Activated CD4-positive, CD25-positive, alpha-beta regulatory T cell treated with anti-CD3 and anti-CD28 coated beads, Interleukin-2, amount 50 U/mL, for 24 hours (primary cell): ENCODE measurements at places on chromosomes 6 and 20.
A peak's percentile ranks its signal among the peaks of the same experiment; 100 is the strongest.

- ATAC-seq: peak; percentile 59
These were observed 987 bp upstream of the QKI start for GRCh38 chr6:163413345-163414116.

DNA sequence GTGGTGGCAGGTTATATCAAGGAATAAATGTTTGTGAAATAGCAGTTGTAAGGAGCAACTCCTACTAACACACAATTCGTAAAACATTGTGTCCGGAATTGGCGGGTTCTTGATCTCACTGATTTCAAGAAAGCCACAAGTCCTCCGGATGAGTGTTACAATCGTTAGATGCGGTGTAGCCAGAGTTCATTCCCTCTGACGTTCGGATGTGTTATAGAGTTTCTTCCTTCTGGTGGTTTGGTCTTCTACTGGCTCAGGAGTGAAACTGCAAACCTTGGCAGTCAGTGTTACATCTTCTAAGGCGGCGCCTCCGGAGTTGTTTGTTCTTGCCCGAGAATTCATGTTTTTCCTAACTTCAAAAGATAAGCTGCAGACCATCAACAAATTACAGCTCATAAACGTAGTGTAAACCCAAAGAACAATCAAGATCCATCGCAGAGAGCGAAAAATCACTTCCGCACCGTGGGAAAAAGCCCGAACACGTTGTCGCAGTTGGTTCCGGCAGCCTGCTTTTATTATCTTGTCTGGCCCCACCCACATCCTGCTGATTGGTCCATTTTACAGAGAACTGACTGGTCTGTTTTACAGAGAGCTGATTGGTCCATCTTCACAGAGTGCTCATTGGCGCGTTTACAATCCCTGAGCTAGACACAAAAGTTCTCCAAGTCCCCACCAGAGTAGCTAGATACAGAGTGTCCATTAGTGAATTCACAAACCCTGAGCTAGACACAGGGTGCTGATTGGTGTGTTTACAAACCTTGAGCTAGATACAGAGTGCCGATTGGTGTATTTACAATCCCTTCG, 58.2 kb downstream of the TRIM27 start:
- ATAC-seq: no peak

DNA sequence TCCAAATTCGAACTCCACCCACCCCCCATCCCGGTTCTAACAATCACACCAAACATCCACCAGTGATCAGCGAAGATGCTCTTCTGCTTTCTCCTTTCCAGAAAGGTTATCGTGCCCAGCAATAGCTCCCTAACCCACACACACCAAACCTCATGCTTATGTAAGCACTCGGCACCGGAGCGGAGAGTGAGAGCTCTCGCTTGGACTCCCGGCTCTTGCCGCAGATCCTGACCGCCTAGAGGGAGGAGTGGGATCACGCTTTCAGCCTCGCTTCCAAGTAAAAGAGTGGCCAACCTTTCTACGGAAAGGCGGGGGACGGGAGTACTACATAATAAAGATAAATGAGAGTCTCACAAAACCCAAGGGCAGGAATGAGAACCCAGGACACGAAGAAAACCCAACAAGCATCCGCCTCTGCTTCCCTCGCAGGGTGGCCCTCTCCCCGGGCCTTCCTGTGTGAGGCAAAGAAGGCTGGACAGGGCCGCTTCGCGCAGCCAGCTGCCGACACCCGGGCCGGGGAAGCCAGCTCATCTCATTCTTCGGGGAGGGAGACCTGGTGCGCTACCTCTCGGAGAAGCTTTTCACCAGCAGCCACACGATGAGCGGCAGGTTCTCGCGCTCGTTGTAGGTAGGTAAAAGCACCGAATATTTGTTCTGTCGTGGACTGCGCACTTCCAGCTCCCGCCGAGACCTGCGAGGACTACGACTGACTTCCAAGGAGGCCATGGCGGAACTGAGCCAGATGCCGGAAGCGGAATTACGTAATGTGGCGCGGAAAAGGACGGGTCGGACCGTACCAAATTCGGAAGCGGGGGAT, at the start of gene DPM1:
Gene DPM1 (minus strand): TSS at position 735 of the 817 bp plus-strand sequence. CDS start 9 bp downstream, at position 726.
- peak; percentile 80 for ATAC-seq

- ATAC-seq: peak; percentile 22
These were observed 395.0 kb upstream of the RUNX2 start for GRCh38 chr6:44933108-44933507.

DNA sequence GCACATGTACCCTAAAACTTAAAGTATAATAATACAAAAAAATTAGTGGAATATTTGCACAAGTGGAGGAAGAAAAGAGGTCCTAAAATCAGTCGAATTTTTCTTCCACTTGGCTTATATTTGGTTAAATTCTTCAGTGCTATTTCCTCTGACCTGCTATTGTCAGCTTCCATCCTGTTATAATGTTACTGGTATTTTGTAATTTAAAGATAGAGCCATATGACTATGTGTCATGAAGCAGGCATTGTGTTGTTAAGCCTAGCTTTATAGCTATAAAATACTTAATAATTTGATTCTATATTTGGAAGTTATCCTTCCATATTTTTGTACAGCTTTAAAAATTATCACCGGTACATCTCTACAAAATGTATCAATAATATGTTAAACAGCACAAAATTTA, 455.9 kb upstream of the MARCKS start:
- ATAC-seq: no peak

DNA sequence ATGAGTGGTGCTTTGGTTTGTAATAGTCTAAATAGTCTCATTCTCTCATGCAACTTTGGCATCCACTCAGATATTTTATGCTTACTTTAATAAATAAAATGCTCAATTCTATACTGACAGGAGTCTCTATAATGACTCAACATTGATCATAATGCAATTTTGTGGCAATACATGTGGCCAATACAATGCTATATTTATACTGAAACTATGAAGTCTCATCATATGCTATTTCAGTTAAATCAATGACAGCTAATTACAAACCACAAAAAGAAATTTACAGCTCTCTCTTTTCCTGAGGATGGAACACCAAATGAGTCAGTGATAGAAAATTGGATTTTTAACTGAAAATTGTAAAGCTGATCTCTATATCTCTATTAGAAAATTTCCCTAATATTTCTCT, 77.1 kb downstream of the WASF1 start:
- ATAC-seq: no peak

DNA sequence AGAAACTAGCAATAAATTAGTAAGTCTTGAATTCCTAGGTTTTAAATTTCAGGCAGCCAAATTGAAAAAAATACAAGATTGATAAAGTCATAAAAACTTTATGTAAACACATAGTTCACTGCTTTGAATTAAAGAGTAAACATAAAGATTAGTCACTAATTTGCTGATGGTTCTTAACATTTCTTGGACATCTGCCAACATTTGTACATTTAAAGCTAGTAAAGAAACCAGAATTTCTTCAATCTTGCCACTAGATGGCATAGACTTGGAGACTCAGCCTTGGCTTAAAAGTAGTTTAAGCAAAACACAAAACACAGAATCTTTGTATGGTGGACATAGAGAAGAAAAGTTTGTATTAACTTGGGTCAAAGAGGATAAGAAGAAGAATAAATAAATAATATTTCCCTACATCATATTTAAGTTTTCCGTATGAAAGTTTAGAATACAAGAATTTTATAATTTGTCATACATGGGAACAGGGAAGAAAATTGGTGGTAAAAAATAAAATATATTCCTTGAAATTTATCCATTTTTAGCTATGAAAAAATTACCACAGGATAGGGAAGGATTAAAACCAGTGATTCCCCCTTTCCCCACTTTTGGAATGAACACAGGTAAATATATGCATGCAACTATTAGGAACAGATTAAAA, 41.7 kb upstream of the FAM135A start:
- peak; percentile 55 for ATAC-seq

DNA sequence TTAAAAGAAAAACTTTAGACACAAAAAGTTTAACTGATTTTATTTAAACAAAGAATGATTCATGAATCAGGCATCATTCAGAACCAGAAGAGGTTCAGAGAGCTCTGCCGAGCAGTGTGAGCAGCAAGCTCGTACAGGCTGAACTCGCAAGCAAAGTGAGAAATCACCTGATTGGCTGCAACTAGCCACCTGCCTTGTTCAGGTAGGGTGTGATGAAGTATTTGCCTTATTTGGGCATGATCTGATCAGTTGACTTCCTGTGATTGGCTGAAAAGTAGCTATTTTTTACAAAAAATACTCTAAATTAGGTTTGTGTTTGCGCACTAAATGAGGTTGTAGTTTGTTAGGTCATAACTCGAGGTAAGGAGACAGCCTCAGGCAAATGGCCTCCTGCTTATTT, 80.7 kb downstream of the HIVEP1 start:
- no peak for ATAC-seq

DNA sequence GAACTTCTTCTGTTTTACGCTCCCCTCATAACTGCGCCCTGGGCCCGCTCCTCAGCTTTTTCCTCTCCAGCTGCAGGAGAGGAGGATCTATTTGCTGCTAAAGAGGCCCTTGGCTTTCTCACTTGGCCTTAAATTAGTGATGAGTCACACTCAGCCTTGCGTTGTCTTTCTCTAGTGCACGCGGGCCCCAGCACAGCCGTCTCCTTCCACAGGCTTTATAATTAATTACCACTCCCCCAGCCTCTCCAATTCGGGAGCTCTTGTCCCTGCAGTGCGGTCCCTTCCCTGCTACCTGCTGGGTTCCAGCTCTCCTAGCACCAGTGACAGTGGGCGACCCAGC, 25.2 kb downstream of the PACSIN1 start:
- ATAC-seq: no peak

DNA sequence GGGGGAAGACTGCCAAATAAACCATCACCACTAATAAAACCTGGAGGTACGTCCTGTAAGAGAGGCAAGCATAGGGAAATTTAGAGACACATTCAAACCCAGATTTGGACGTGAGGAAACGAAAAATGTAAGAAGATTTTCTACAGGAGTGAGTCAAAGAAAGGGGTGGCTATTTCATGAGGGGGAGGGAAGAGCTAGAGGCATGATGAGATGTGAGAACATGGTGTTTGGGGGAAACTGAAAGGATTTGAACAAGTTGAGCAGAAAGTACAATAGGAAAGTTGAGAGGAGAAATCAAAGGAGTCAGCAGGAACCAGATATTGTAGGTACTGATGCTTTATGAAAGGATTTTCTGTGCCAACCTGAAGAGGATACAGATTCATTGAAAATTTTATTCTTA, 179.1 kb upstream of the HS3ST5 start:
- ATAC-seq: no peak

DNA sequence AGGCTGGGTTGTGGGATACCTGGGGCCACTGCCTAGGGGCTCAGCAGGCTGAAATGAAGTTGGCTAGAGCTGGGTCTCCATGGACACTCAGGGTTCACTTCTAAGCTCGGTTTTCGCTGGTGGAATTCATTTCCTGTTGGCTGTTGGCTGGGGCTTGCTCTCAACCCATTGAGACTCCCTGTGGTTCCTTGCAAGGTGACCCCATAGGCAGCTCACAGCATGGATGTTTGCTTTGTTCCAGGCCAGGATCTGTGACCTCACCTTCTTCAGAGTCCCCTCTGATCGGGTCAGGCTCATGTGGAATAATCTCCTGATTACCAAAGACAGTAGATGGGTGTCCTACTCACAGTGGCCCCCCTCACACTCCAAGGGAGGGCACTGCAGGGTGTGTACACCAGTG, 229.3 kb downstream of the QKI start:
- ATAC-seq: no peak

DNA sequence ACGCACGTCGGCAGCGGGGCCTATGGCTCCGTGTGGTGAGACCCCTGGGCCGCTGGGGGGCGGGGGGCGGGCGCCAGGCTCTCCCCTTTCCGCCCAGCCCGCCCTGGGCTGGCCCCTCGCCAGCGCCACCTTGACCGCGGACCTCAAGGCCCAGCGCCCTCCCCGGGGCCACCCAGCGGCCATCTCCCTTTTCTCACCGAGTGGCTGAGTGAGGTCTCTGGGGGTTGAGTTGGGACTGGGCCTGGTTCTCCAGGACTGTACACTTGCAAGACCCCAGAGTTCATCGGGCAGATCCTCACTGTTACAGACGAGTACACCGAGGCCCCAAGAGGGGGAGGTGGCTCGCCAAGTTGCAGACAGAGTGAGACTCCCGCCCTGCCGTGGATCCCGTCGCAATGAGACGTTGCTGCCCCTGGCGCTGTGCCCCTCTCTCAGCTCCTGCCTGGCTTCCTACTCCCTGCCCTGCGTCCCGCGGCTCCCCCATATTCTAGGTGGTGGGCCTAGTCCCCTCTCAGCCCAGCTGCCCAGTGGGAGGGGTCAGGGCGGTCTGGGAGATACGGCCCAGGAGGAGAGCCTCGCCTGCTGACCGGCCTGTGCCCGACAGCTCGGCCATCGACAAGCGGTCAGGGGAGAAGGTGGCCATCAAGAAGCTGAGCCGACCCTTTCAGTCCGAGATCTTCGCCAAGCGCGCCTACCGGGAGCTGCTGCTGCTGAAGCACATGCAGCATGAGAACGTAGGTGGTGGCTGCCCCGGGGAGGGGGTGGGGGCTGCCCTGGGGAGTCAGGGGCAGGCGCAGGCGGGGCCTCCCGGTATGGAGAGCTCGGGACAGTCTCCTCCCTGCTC, 576 bp downstream of the MAPK13 start:
- peak; percentile 62 for ATAC-seq

GRCh38 chr6:65259982-65260381, 447.0 kb downstream of the EYS start:
- no peak for ATAC-seq

- ATAC-seq: no peak
These were observed 106.0 kb downstream of the SAMD5 start for GRCh38 chr6:147614501-147614900.

DNA sequence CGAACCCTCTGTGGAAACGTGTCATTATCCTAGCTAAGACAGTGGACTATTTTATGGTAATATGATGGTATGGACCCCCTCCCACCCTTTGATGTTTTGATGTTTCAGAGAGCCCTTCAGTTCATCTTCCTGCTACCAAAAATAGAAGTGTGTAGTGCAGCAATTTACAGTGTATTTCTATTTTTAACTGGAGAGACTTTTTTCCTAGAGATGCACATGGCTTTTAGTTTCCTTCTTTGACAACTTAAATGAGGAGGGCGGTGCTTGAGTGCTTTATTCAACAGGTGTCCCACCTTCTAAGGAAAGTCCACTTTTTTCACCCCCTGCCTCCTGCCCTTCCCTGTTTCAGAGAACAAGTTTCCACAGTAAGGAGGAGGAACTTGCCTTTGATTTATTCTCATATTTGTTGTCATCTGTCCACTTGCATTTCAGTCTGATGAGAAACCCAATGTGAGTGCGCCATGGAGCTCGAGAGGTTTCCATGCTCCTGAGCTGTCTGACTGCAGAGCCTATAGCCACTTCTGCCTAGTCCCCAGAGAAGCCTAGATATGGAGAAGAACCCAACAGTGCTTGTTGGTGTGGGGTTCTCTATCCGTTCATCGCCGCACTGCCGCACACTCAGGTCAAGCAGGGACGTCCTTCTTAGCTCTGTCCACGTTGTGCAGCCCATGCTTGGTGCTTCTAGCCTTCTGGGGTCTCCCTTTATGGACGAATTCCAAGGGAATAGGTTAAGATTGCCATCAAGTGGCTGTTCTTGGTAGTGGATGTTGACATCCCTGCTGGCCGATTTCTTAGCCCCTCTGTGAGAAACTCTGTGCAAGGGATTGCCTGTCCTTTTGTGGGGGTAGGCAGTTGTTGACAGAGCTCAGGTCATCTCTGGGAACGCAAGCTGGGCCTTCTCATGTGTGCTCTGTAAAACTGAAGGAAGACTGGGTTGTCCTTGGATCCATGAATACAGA, 144.2 kb downstream of the JARID2 start:
- ATAC-seq: no peak
